ENCODE measurements at places on chromosomes 7 and 10. TPM values are rescaled to one million over a fixed set of nuclear protein-coding genes. Genes with fewer than 3 reads are reported as not detected.
A peak's percentile ranks its signal among the peaks of the same experiment; 100 is the strongest.

DNA sequence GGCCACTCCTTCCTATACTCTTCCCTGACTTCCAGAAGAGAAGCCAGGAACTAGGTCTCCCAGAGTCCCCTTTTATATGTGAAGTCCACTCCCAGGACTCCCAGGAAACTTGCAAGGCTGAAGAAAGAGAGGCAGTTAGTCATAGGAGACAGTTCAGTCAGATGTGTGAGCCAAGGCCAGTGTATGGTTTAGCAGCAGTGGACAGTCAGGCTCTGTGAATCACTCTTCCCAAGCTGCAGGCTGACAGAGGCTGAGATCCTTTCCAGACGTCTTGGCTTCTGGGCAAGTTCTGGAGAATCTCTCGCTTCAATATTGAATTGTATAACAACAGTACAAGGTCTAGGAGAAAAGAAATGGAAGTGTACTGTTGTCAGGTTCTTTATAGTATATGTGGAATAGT lies 26.9 kb downstream of the BLVRA start:
- no peak for DNase-seq

DNA sequence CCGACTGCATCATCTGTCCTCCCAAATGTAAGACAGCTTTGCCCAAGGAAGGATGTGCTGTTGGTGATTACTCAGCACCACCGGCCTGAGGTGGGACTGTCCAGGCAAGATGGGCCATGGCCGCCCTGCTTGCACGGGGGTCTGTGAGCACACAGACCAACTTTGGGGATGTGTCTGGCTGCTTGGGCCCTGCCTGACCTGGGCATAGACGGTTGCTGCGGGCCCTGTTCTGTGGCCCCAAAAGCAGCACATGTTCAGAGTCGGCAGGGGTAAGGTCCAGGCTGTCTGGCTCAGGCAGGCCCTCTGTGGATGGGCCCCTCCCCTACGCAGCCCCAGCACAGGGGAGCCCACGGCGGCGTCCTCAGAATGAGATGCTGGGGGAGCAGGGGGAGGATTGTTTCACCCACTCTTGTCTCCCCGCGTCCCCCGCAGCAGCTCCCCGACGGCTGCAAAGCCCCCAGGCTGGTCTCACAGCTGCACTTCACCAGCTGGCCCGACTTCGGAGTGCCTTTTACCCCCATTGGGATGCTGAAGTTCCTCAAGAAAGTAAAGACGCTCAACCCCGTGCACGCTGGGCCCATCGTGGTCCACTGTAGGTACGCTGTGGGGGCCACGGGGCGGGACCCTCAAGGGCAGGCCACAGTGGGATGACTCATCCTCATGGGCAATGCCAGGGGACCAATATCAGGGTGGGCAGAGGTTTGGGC lies 58.4 kb downstream of the MKI67 start:
- DNase-seq = no peak

DNA sequence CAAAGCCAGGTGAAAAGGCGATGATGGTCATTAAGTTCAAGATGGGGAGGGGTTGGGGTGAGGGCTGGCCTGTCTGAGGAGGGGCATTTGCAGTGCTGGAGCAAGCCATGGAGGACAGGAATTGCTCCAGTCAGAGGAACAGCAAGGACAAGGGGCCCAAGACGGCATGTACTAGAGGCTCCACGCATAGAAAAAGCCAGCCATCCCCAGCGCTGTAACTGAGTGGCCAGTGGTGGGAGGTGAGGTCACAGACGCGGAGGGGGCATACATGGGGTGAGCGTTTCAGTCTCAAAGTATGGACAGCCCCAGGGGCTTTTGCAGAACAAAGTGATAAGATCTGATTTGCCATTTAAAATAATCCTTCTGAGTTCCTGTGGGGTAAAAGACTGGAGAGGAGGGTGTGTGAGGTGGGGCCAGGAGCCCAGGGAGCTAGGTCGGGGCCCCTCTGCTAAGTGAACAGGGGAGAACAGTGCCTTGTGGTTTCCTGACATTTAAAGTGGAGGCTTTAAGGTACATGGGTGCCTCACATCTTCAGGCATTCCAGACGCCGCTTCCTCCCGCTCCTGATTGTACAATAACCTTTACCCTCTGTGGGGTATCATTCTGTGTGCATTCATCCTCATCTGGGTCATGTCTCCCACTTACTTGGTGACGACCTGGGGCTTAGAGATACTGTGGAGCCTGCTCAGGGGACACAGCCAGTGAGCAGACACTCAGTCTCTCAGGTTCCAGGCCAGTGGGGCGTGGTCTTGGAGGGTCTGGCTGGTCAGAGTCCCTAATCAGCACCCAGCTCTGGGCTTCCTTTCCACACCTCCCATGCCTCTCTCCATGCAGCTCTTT lies 105.6 kb upstream of the GPR26 start:
- DNase-seq = no peak

GRCh38 chr10:101152316-101152715 lies 21.2 kb downstream of the TLX1 start:
- no peak for DNase-seq

DNA sequence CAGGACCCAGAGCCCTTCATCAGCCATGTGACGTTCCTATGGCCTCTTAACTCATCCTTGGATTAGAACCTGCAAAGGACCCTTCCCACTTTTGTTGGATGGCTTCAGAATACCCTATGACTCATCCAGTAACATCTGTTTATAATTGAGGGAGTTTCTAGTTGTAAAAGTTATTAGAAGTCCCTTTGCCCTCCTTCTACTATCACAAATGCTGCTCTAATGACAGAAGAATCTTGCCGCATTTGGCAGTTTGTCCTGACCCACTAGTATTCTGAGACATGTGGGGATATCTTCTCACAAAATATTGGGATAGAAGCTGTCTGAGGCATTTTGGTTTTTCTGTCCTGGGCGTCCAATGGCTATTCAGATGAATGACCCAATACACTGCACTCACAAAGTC lies 251.8 kb upstream of the TMEM72 start:
- no peak for DNase-seq

DNA sequence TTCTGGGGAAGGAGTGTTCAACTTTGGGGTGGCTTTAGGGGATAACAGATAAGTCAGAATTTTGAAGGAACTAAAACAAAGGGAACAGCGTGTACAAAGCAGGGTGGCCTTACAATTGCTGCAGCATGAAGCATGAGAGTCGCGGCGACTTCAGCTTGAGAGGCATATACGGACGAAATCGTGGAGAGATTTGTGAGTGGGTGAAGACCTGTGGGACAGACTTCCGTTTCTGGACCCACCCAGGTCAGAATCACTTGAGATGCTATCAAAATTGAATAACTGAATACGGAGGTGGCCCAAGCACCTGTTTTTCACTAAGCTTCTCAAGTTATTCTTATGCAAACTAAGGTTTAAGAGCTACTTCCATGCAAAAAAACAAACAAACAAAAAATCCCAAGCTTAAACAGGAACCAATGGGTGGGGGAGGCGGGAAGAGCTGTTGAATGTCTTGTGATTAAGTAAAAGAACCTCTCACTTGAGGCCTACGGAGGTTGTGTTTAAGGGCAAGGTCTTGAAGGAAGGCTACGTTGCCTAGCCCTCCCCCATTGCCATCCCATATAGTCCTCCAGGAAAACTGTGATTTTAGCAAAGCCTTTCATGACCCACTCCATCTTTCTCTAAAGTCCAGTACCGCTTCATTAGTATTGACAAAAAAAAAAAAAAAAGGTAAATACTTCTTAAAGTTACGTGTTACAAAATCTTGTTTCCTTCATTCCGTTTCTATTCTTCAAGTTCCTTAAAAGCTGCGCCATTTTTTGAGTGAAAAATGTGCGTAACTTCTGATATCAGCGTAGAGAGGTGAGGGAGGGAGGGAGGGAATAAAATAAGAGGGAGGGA lies 1.3 kb upstream of the TRIM24 start:
- no peak for DNase-seq

GRCh38 chr7:94011714-94012353 lies 7.7 kb upstream of the BET1 start:
- DNase-seq = no peak

DNA sequence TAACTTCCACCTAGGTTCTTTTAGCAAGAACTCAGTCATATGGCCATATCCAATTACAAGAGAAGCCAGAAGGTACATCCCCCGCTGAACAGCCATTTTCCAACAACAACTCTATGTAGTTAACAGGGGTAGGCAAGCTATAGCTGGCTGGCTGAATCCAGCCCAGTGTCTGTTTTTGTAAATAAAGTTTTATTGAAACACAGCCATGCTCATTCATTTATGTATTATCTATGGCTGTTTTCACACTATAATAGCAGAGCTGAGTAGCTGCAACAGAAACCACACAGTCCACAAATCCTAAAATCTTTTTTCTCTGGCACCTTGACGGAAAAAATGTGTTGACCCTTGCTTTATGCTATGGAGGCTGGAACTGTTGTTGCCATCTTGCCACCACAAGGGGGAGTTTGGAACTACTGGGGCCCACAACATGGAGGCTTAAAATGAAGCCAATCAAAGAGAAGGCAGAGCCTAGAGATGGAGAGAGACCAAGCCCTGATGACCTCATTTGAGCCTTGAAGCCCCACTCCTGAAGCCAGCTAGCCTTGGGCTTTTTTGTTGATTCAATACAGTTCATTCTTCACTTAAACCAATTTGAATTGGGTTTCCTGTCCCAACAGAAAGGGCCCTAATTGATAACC lies 33.3 kb upstream of the XPNPEP1 start:
- DNase-seq = no peak

- no peak for DNase-seq
These were observed 166.3 kb downstream of the RNF133 start for GRCh38 chr7:122532406-122533269.

DNA sequence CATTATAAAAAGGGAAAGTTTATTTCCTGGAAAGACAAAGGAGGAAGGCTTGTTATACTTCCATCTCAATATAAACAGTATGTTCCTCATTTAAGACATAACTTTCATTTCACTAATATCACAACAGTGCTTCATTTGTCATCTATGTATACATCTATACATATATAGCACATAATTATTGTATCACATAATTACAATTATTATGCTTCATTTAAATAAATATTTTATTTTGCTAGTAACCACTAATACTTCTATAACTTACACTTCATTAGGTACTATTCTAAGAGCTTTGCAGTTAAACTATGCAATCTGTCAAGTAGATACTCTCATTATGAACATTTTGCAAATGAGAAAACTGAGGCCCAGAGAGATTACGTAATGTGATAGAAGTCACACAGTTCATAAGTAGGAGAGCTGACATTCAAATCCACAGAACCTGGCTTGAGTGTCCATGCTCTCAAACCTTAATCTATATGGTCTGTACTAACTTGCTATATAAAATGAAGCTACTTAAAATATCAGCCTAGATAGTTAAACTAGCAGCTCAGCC lies 86.5 kb downstream of the PPP1R3A start:
- DNase-seq = no peak

DNA sequence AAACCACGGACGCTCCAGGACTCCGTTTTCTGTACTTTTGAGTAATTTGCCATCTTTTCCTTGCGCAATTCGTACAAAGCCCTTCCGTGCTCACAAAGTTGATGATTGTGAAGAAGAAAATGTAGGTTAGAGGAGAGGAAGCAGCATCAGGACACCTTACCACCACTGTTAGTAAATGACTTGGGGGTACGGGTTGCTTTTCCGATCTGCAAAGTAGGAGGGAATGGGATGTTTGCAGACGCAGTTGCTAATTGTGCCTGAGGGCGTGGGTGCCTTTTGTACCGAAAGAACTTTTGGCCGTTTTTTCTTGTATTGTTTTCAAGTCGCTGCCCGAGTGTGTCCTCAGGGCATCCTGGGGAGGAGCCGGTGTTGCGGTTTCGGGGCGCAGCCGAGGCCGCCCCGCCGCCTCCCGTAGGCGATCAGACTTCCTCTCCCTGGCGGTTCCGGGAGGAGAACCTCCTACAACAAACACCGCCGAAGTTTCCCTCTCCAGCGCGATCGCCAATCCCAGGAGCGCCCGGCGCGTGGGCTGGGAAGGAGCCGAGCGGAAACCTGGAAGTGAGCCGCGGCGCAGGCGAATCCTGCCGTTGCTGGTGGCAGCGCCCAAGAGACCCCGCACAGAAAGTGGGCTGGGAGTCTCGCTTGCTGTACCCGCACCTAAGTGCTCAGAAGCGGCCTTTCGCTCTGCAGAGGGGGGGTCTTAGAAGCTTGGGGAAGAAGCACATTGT lies 1.0 kb downstream of the PRR15 start:
- peak; percentile 23 for DNase-seq

- DNase-seq = no peak
These were observed 171.4 kb upstream of the PPP2R2D start for GRCh38 chr10:131729361-131729760.

GRCh38 chr7:103499976-103500375 lies 54.0 kb upstream of the SLC26A5 start:
- DNase-seq = no peak

DNA sequence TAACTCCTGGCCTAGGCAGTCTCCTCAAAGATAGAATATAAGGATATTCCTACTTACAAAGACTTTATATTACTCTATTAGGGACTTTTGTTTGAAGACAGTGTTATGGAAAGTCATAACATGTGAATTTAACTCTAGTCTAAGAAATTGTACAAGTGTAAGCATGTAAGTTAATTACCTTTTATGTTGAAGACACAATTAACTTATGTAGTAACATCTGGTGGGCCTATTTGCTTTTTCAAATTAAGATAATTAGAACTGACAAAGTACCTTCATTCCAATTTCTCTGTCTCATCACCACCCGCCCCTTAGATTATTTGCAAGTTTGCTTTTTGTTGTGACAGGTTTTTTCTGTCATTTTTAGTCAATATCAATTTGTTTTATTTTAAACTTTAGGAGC lies 126.0 kb upstream of the THSD7A start:
- no peak for DNase-seq

DNA sequence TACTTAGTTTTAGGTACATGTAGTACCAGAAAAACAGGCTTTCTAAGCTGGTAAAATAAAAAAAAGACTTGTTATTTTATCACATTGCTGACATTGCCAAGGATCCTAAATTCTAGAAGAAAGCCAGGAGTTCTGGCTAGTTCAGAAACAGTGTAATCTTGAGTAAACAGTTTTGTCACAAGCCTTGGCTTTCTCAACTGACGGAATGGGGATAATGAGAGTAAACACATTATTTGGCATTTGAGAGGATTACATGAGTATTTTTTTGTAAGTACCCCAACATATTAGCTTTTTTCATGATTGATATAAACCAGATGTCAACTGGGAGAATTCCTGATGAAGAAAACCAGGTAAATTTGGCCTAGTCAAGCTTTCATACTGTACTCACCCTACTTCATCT lies 269.8 kb downstream of the SORCS1 start:
- DNase-seq = no peak

- no peak for DNase-seq
These were observed 498.4 kb upstream of the LRRN3 start for GRCh38 chr7:110592557-110592956.

- DNase-seq = no peak
These were observed 4.6 kb upstream of the TWIST1 start for GRCh38 chr7:19121977-19122588.

The LIPN gene
- not detected for total RNA-seq

The TRRAP gene
- total RNA-seq = 24.6 TPM

The PSAP gene
- total RNA-seq = 945 TPM

The HGF gene
- total RNA-seq = 15.7 TPM

The CLRN3 gene
- not detected for total RNA-seq

All from breast epithelium (tissue), 4 donors.